Aortic smooth muscle cell (primary cell): ENCODE measurements at places on chromosomes 3 and 15. TPM values are rescaled to one million over a fixed set of nuclear protein-coding genes. Genes with fewer than 3 reads are reported as not detected.

Gene NEDD4
- total RNA-seq, result 15.9 and 17.0 TPM in 2 replicates

Gene GFM1
- total RNA-seq, result 41.0 and 44.5 TPM in 2 replicates

Gene CLDN18
- not detected in 2 replicates for total RNA-seq

Gene GALNT15
- 2.8 and 11.5 TPM in 2 replicates for total RNA-seq

Gene COL6A5
- total RNA-seq, result not detected in 2 replicates

Gene SLC25A38
- 15.7 and 16.4 TPM in 2 replicates for total RNA-seq

Gene BFSP2
- total RNA-seq, result not detected in 2 replicates

Gene SLC28A2
- not detected in 2 replicates for total RNA-seq

Gene SNUPN
- total RNA-seq, result 38.6 and 41.0 TPM in 2 replicates

Gene C3orf22
- not detected in 2 replicates for total RNA-seq

Gene GOLGA6L7
- total RNA-seq, result not detected in 2 replicates

Gene NPHP3
- total RNA-seq, result 20.7 and 28.5 TPM in 2 replicates

Gene HIGD2B
- total RNA-seq, result 0.13 TPM in 1 of 2 replicates, not detected in the other

Gene WHAMM
- 3.4 and 4.1 TPM in 2 replicates for total RNA-seq

Gene LRTM1
- total RNA-seq, result not detected in 2 replicates

Gene CCDC54
- total RNA-seq, result not detected in 2 replicates

Gene AQP9
- total RNA-seq, result not detected in 2 replicates

Gene WDR93
- total RNA-seq, result under 0.01 and 0.06 TPM in 2 replicates

Gene AADAC
- total RNA-seq, result 10.6 and 48.2 TPM in 2 replicates

Gene RASL12
- total RNA-seq, result 0.06 TPM in 1 of 2 replicates, not detected in the other

Gene HGD
- 0.19 TPM in 1 of 2 replicates, not detected in the other for total RNA-seq

Gene THOC7
- 40.3 and 66.5 TPM in 2 replicates for total RNA-seq

Gene SYNPR
- total RNA-seq, result not detected in 2 replicates

Gene LRRN1
- total RNA-seq, result 0.06 TPM in 1 of 2 replicates, not detected in the other

Gene SNTN
- total RNA-seq, result not detected in 2 replicates

Gene GOLGA6L1
- not detected in 2 replicates for total RNA-seq

Gene POLR2M
- total RNA-seq, result 260 and 261 TPM in 2 replicates

Gene ACKR4
- total RNA-seq, result 157 and 395 TPM in 2 replicates

Gene IMPG2
- total RNA-seq, result 0.44 and 0.53 TPM in 2 replicates

Gene IFT122
- total RNA-seq, result 26.6 and 29.0 TPM in 2 replicates

Gene USF3
- 3.8 and 5.3 TPM in 2 replicates for total RNA-seq

Gene TTLL13
- under 0.01 and 0.12 TPM in 2 replicates for total RNA-seq

Gene FOXB1
- not detected in 2 replicates for total RNA-seq

Gene CACNA2D2
- total RNA-seq, result under 0.01 TPM in 1 of 2 replicates, not detected in the other
